ENCODE measurements at places on chromosomes 6 and 20. TPM values are rescaled to one million over a fixed set of nuclear protein-coding genes. Genes with fewer than 3 reads are reported as not detected.

DNA sequence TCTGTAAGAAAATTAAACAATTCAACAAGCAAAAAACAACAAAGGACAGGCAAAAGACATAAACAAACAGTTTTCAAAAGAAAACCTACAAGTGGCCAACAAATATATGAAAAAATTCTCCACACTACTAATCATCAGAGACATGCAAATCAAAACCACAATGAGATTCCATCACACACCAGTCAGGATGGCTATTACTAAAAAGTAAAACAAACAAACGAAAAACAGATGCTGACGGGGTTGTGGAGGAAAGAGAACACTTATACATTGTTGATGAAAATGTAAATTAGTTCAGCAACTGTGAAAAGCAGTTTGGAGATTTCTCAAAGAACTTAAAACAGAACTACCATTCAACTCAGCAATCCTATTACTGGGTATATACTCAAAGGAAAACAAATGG is 537.6 kb downstream of the HDGFL1 start:
- DNase-seq = no peak

GGTLC1 gene
- total RNA-seq = not detected

STMND1 gene
- not detected for total RNA-seq

DNA sequence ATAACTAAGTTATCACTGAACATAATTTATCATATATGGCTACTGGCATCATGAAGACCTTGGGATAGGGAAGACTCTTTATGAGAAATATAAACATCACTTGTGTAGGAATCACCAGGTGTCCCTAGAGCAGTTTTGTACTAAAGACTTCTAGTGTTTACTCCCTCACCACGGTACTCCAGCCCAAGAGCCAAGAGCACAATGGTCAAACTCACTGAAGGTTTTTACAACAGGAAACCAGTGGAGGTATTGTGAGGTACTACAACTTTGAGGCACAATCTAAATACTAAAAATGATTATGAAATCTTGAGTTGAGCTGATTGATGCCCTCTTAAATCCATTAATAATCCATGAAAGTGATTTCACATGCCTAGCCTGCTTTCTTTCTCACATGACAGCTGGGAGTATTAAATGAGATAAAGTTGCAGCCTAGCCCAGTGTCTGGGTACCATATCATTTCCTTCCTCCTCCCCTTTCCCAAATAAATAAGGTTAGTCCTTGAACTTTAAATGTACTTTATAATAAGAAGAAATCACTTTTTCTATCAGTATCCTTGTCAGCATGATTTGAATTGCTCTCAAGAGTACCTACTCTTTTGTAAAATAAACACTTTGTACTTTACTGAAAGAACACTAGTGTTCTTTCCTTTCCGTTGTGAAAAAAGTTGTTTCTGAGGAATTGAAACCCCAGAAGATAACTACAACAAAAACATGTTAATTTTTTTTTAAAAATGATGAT is 26.5 kb downstream of the GLO1 start:
- DNase-seq = no peak

MEI4 gene
- total RNA-seq = 1.8 TPM

DNA sequence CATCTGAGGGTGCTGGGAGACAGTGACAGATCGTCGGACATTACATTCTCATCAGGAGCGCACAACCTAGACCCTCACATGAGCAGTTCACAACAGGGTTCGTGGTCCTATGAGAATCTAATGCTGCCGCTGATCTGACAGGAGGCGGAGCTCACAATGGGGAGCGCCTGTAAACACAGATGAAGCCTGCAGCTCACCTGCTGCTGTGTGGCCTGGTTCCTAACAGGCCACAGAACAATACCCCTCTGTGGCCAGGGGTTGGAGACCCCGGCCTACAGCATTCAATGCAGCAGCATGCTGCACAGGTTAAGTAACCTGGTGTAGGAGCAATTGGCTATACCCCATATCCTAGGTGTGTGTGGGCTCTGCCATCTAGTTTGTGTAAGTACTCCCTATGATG is 19.5 kb downstream of the ANKRD60 start:
- DNase-seq = no peak

GRCh38 chr6:105713474-105714118 is 310.7 kb upstream of the PREP start:
- no peak for DNase-seq

DNA sequence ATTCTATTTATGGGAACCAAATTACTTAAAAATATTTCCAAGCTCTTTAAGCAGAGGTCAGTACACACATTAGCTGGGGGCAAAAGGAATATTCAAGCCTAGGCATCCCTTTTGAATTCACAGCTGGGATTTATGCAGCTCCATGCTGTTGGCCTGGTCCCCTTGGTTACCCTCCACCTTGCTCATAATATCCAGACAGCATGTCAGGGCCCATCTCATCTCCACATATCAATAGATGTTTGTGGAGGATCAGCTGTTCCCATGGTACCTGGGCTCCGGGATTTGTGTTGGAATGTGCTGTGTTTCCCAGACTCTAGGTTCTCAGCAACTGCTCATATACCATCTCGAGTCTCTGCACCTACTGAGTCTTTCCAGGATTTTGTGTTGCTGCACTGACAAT is 534.8 kb downstream of the BMP2 start:
- DNase-seq = no peak

GRCh38 chr6:103177791-103178190 is 1681.9 kb downstream of the HACE1 start:
- no peak for DNase-seq

DNA sequence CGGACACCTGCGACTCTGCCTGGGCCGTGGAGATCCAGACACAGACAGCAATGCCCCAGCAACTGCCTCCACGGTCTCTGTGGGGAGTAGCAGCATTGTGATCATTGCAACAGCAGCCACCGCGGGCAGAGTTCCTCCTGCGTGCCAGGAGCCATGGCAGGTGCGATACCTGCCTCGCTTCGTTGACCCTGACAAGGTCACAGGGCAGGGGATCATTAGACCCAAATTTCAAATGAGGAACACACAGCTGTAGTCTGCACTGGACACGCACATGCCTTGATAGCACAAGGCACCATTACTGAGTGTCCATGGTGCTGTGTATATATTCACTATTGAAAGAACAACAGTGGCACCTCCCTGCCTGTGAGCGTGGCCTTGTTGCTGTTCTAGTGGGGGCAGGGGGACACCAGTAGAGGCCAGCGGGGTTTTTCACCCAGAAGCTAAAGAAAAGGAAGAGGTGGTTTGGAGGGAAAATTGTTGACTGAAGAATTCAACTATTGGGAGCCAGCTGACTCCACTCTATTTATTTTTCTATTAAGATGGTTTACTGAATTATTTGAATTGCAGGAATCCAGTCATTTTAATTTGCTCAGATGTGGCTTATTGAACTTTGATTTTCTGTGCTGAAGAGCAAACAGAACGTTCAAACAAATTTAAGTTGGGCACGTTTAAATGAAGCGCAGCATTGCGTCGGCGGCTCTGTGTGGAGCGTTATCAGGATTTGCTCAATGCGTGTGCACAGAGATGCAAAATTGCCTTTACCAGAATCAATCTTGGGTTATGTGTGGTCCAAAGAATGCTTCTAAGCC is 60.2 kb upstream of the RPS6KA2 start:
- no peak for DNase-seq

SYNCRIP gene
- total RNA-seq = 60.8 TPM

PKIB gene
- total RNA-seq = 0.57 TPM

DNA sequence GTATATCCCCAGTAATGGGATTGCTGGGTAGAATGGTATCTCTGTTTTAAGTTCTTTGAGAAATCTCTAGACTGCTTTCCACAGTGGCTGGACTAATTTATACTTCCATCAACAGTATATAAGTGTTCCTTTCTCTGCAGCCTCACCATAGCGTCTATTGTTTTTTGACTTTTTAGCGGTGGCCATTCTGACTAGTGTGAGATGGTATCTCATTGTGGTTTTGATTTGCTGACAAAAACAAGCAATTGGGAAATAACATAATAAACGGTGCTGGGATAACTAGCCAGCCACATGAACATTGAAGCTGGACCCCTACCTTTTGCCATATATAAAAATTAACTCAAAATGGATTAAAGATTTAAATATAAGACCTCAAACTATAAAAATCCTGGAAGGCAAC is 14.2 kb downstream of the OR2A4 start:
- no peak for DNase-seq

GRCh38 chr20:40913224-40914185 is 115.1 kb upstream of the TOP1 start:
- no peak for DNase-seq

DNA sequence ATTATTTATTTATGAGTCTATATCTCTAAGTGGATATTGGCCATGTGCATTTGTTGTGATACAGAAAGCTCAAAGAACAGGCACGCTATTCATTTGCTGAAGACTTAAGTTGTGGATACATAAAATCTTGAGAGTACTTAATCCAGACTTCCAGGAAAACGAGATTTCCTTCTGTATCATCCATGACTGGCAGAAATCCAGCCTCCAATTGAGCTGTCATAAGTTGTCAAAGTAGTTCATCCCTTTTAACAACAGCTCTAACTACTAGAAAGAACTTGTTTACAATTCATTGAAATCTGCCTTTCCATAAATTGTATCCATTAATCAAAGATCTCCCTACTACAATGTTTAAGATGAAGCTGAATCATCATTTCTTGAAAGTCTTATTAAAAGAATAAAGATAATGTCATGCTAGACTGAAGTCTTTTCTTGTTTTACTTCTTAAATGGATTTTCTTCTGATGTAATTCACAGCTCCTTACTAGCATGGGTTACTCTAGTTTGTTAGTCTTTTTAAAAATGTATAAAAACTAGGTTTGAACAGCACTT is 447.3 kb upstream of the CITED2 start:
- no peak for DNase-seq

DNA sequence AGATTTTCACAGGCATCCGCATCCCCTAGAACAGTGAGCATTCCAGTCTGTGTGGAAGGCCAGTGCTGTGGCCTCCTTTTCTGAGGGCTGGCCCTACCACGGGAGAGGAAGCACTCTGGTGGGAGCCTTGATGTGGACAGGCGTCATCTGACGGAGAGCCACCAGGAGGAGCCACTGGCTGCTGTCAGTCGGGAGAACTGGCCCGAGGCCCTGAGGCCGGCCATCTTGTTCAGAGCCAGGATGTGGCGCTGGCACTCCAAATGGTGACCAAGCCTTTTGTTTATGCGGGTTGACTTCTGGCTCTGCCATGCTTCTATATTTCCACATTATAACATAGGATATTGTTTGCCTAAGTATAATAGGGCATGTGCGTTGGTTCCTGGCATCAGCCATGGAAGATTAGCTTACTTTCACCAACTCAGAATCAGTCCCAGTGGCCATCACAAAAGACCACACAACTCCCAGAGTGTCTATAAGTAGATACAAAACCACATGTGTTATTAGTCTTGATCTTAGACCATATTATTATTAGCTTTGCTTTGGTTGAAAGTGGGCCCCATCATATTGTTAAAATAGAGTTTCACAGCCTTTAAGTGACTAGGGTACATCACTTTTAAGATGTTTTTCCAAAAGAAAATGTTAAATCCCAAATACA is 273.9 kb upstream of the TAB2 start:
- no peak for DNase-seq

GRCh38 chr6:126698732-126699240 is 358.9 kb downstream of the CENPW start:
- no peak for DNase-seq

GRCh38 chr20:17747431-17747846 is 47.7 kb downstream of the BANF2 start:
- DNase-seq = no peak

RAB23 gene
- total RNA-seq = 20.7 TPM

GRCh38 chr6:56417823-56418222 is 170.4 kb upstream of the COL21A1 start:
- DNase-seq = no peak

DNA sequence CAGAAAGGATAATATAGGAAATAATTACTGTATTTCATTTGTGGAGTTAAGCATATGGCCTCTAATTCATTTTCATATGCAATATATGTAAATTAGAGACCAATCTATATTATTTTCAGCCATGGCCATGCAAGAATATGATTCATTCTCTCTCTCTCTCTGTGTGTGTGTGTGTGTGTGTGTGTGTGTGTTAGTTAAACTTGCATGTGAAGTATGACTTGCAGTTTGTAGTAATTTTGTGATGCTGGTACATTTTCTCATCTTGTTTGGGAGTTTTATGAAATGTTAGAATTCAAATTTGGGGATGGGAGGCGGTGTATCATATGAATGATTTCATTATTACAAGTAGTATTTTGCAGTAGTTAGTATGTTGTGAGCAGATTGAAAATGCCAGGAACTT is 74.8 kb downstream of the JARID2 start:
- no peak for DNase-seq

DNA sequence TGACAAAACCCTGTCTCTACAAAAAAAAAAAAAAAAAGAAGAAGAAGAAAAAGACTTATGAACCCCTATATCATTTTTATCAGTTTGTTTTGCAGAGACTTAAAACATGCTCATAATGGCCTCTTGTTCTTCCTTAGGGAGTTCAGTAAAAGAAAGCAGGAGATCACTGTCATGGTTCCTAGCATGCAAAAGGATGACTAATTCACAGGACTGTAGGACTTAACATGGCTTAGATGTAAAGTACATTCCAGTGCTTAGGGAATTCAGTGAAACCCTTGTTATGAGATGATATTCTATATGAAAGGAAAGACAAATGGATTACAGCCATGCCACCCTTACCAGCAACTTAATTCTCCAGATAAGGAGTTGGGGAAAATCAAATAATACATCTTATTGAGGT is 29.5 kb downstream of the EEF1A1 start:
- DNase-seq = no peak

- peak; percentile 81 for DNase-seq
These were observed 46.1 kb downstream of the LYRM4 start for GRCh38 chr6:5214570-5215052.

DNA sequence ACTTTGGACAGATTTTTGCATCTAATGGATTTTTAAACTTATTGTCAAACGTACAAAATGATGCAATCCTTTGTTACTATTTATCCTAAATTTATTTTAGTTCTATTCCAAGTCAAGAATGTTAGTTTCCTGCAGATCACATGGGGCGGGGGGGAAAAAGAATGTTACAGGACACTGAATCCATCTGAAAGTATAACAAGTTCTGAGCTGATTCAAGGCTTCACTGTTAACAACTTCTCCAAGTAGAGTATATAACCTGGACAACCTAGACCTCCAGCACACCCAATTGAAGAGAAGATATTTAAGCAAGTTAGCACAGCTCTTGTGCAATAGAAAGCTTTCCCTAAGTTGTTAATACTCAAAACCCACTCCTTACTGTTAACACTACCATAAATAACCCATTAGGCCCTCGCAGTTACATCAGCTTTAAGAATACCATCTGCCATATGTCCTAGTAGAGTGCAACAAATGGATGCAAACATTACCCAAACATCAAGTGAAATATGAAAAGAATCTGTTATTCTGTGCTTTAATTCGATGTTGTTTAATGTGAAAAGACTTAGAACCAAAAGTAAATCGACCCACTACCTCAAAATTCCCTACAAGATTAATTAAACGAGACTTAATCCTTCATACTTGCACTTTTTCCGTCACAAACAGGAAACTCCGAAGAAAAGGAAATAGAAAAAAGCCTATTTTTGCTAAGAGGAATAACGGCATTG is 1.3 kb downstream of the SEC63 start:
- DNase-seq = no peak

- DNase-seq = no peak
These were observed 492.0 kb upstream of the MARCKS start for GRCh38 chr6:113365191-113365590.
